ENCODE measurements at places on chromosomes 6 and 20.

GRCh38 chr6:133887156-133887879 is 1.6 kb upstream of the TCF21 start:
- DNase-seq = no peak

GRCh38 chr20:62297449-62298227 is 5.2 kb upstream of the ADRM1 start:
- DNase-seq = no peak

DNA sequence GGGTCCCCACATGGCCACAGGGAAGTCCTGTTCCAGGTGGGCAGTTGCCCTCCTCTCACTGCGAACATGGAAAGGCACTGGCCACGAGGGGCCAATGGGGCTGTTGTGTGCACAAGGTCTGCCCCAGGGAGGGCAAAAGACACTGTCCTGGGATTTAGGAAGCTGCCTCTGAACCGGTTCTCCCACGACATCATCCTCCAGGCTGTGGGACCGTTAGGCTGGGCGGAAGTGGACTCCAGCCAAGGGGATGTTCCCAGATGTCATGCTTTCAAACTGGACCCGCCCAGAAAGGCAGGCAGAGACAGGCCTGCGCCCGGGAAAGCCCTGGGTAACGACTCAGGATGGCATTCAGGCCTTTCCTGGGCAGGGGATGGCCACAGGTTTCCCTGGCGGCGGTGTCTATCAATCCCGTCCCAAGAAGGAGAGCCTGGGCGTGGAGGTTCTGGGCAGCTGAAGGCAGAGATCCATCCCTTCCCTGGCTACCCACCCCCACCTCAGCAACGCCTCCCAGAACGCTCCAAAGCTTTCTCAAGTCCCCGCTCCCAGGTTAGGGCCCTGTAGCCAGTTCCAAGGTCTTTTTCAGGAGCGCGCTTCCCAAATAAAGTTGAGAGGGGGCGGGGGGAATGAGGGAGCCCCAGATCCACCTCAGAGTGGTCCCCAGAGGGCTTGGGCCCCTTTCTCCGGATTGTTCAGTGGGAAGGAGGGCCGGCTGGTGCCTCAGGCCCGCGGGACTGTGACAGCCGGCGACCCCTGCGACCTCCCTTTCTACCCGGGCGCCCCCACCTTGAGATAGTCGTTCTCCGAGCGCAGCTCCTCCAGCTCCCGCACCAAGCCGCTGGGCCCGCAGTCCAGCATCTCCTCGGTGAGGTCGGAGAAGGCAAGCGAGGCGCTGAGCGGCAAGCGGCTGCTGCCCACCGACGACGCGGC is 13.8 kb upstream of the TLDC2 start:
- no peak for DNase-seq

GRCh38 chr20:50819349-50819748 is 24.5 kb downstream of the BCAS4 start:
- no peak for DNase-seq

DNA sequence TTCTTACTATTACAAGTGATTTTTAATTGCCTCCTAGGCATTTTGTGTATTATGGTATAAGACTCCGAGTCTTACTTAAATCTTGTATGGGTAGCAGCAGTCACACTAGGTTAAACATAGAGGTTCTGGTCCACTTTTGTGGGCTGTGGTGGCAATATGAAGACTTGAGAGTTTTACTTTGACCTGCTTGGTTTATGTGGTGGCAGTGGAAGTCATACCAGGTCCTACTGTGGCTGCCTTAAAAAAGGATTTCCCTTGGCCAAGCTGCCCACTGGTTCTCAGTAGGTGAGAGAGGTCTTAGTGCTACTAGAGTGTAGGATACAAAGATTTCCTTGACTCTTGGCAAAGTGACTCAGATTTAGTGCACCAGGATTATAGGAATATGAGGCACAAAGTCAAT is 44.2 kb upstream of the NKAIN2 start:
- DNase-seq = no peak

DNA sequence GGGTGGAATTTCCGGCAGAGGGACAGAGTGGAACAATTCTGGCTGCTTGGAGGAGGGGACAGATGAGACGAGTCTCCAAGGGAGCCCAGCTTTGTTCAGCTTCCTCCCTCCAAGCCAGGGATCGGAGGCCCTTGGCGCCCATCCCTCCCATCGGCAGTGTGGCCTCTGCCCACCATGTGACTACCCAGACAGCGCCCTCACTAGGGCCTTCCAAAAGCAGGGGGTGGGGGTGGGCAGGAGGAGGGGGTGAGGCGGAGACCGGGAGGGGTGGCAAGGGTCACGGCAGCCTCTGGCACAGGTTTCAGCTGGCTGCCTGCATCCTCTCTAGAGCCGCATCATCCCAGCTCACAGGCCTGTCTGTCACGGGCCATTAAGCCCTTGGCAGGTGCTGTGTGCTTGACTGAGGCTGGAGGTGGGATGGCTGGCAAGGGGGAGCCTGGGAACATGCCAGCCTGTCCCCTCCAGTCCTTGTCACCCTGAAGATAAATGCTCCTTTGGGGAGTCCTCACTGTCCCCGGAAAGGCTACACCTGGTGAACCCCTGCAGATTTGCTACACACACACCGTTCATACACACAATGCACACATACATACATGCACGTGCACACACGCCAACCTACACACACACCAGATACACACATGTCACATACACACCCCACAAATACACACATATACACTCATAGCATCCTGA is 6.2 kb upstream of the FGD2 start:
- no peak for DNase-seq

- no peak for DNase-seq
Measured at GRCh38 chr20:33658510-33658909, 3.6 kb upstream of the C20orf144 start.

- peak; percentile 55 for DNase-seq
Measured at GRCh38 chr6:692356-692851, 535 bp downstream of the EXOC2 start.

DNA sequence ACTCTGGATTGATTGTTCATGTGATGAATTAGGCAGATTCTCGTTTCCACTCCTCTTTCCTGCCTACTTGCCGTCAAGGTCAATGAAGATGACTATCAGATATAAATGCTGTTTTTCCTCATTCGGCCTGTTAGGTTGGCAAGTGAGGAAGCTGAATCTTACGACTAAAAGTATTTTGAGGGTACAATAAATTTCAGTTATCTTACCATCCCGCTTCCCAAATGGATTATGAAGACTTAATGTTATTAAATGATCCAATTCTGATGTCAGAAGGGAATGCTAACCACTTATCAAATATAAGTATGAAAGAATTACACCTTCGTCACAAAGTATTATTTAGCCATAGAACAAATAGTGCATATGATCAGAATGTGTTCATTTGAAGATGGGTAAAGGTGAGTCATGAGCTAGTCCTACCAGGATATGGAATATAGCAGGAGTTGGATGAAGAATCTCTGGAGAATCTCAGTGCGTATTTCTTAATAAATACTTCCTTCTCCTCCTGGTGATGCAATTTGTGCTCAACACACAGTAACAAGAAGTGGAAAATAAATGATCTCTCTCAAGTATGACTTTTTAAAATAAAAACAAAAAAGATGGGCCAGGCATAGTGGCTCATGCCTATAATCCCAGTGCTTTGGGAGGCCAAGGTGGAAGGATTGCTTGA is 4.6 kb downstream of the GPLD1 start:
- DNase-seq = no peak

- DNase-seq = no peak
Measured at GRCh38 chr20:62595491-62595890, 46.8 kb upstream of the SLCO4A1 start.

GRCh38 chr20:17485017-17485416 is 46.2 kb downstream of the BFSP1 start:
- no peak for DNase-seq

DNA sequence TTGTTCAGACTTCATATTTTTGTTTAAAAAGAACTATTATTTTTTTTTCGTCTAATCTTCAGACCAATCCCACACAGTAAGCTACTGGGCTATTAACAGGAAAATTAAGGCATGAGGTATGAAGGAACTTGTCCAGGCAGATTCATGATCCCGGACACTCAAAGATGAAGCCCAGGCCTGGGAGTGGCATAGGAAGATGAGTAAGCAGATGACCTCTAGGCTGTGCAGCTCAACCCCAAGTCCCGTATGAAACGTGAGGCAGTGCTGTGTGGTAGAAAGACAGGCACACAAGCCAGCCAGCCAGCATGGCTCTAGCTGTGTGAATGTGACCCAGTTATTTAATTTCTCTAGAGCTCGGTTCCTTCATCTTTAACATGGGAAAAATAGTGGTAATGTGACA is 231.9 kb downstream of the CLIC5 start:
- no peak for DNase-seq

- no peak for DNase-seq
Measured at GRCh38 chr6:149852180-149852579, 12.0 kb downstream of the LRP11 start.

- DNase-seq = no peak
Measured at GRCh38 chr6:117681162-117681741, 6.0 kb downstream of the NUS1 start.

DNA sequence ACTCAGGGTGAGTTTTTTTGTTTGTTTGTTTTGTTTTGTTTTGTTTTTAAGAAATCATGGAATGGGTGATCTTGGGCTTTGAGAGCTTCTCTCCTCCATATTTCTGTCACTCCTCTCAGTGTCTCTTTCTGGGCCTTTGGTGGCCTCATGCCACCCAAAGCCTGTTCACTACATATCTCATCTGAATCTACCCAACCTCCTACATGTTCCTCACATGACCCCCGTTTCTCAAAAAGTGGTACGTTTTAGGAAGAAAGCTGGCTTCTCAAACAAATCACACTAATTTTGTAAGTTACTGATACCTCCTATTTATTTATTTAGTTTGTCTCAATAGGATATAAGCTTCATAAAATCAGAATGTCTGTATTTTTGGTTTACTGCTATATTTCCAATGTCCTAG is 80.0 kb downstream of the SESN1 start:
- DNase-seq = no peak

DNA sequence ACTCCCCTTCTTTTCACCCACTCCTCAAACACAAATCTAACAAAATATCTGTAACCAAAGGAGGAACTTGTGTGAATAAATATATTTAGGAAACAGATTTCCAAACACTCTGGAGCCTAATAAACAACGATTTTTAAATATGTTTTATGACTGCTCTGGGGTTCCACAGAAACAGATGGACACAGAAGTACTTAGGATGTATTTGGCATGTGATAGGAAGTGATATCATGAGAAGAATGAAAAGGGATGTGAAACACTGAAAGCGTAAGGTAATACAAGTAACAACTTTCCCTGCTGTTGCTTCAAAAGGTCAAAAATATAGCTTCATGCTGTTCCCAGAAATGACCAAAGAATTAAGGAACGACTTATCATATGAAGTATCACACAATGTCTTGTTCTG is 26.1 kb upstream of the ENPP1 start:
- DNase-seq = no peak

DNA sequence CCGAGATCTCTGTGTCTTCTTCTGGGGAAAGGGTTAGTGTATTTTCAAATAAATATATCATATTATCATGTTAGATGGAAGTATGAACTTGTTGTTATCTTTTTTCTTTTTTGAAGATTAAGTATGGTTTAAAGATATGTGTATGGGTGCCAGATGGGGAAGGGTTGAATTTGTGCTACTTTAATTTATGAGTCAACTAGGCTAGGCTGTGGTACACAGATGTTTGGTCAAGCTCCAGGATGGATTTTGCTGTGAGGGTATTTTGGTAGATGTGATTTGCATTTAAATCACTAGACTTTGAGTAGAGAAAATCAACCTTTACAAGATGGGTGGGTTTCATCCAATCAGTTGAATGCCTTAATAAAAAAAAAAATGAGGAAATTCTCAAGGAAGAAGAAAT is 886.6 kb upstream of the ADGRB3 start:
- DNase-seq = no peak

- no peak for DNase-seq
Measured at GRCh38 chr6:168226061-168226752, 93.4 kb downstream of the DACT2 start.

GRCh38 chr20:50278377-50278683 is 87.7 kb downstream of the CEBPB start:
- no peak for DNase-seq

- peak; percentile 6 for DNase-seq
Measured at GRCh38 chr6:35084511-35085203, 56.5 kb downstream of the TCP11 start.

DNA sequence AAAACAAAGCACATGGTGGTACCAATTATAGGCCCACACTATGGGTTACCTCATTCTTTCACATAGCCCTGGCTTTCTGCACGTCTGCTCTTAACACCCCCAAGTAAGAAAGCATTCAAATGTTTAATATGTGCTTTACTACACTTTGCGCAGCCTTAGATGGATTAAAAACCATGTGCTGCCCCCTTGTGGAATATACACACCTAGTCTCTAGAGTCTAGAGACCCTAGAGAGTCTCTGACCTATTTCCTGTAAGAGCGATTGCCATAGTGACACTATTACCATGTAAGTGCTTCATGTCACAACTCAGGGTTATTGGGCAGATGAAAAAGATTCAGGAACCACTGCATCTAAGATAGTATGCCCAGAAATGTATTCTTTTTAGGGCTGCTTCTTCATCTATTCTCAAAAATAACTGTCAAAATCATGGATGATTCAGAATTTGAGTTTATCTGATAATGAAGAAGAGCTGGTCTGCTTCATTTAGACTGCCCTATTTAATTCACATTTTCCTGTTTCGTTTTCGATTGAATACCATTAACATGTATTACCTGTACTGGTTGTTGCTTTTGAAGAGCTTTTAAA is 186.3 kb downstream of the ADGB start:
- no peak for DNase-seq

DNA sequence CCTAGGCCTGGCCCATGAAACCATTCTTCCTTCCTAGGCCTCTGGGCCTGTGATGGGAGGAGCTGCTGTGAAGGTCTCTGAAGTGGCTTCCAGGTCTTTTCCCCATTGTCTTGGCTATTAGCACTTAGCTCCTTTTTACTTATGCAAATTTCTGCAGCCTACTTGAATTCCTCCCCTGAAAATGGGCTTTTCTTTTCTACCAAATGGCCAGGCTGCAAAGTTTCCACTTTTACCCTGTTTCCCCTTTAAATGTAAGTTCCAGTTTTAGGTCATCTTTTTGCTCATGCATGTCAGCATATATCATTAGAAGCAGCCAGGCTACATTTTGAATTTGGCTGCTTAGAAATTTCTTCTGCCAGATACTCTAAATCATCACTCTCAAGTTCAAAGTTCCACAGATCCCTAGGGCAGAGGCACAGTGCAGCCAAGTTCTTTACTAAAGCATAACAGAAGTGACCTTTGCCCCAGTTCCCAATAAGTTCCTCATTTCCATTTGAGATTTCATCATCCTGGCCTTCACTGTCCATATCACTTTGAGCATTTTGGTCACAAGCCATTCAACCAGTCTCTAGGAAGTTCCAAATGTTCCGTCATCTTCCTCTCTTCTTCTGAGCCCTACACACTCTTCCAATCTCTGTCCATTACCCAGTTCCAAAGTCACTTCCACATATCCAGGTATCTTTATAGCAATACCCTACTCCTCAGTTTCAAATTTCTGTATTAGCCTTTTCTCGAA is 71.9 kb downstream of the TBC1D7 start:
- no peak for DNase-seq

DNA sequence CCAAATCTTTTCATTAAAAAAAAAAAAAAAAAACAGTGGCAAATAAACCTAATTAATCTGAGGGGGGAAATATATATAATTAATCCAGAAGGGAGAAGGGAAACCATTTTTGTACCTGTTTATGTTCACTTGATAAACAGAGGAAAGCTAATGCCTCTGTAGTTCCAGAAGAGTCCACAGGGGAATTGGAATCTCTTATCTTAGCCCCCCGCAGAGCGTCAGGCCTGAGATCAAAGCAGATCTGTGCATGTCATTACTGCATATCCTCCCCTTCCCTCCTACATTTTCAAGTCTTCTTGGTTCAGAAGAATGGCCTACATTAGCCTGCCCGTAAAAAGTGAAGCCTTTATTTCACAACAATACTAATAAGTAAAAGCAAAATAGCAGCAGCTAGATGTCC is 157.2 kb downstream of the PTPRT start:
- DNase-seq = no peak

- DNase-seq = no peak
Measured at GRCh38 chr6:52983159-52983848, 11.8 kb downstream of the GSTA4 start.
